ENCODE measurements at places on chromosomes 12 and 14. TPM values are rescaled to one million over a fixed set of nuclear protein-coding genes. Genes with fewer than 3 reads are reported as not detected.

DNA sequence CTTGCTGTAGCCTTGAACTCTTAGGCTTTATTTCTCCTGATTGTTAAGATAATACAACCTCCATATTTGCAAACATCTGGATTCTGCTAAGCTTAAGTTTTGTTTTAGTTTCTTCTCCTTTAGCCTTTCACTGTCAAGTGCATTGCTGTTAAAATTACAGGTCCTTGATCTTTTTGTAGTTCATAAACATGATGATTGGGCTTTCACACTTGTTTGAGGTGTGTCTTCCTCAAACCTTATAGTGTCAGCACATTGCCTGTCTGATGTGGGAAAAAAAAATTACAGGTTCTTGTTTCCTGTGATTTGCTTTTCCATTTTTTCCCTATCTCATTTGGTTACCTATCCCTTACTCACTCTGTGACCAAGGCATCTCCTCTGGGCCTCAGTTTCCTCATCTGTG, 59.2 kb downstream of the BICDL1 start:
- DNase-seq = no peak

GRCh38 chr14:20419419-20419818, 6.1 kb upstream of the TEP1 start:
- DNase-seq = no peak

Gene OTOGL
- total RNA-seq = 0.54 TPM

- DNase-seq = no peak
Measured at GRCh38 chr12:31280183-31280582, 45.8 kb downstream of the SINHCAF start.
